ENCODE measurements at places on chromosomes 4 and X. TPM values are rescaled to one million over a fixed set of nuclear protein-coding genes. Genes with fewer than 3 reads are reported as not detected.

DNA sequence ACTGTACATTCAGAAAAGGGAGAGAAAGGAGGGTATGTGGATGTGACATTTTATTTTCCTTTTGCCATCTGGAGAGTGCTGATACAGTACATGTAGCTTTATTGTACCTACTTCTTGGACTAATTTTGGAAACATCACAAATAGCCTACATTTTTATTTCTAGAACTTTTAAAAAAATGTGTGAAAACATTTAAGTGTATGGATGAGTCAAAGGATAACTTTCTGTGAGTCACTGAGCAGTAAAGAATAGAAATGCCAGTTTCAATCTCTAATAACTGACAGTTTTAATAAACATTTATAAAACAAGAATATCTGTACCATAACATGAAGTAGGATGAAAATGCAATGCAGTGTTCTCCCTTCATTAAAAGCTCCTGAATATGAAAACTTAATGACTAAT, 374.4 kb upstream of the NWD2 start:
- DNase-seq = no peak

DNA sequence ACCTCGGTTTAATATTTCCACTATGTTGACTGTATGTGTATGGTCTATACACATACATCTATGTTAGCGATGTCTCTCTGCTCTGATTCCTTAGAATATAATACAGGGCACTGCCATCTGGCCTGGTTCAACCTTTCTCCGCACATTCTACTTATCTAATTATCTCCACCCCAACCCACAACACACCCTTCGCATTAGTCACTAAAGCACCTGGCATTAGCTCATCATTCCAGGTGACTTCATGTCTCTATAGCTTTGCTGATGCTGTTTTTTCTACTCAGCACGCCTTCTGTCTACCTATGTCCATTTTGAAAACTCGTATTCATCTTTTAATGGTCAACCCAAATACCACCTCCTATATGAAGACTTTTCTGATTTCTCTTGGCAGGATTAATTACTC, 425.2 kb upstream of the RASGEF1B start:
- DNase-seq = no peak

GRCh38 chr4:101824500-101824899, 34.0 kb downstream of the BANK1 start:
- no peak for DNase-seq

GRCh38 chr4:36551697-36552214, 270.3 kb downstream of the DTHD1 start:
- DNase-seq = no peak

GRCh38 chr4:182339221-182339641, 96.0 kb downstream of the TENM3 start:
- no peak for DNase-seq

GRCh38 chrX:97397371-97397770, 513.7 kb downstream of the RPA4 start:
- no peak for DNase-seq

MUC7 gene
- 0.11 TPM for polyA plus RNA-seq

- no peak for DNase-seq
Observed at GRCh38 chr4:74772783-74773182, 21.5 kb downstream of the BTC start.

GPR78 gene
- polyA plus RNA-seq = 0.91 TPM

BMP3 gene
- 0.11 TPM for polyA plus RNA-seq

GRCh38 chr4:108192935-108193334, 24.2 kb upstream of the LEF1 start:
- DNase-seq = no peak

GRPR gene
- 0.02 TPM for polyA plus RNA-seq

GRCh38 chrX:131792356-131792749, 230.7 kb upstream of the STK26 start:
- DNase-seq = peak; percentile 96

DNA sequence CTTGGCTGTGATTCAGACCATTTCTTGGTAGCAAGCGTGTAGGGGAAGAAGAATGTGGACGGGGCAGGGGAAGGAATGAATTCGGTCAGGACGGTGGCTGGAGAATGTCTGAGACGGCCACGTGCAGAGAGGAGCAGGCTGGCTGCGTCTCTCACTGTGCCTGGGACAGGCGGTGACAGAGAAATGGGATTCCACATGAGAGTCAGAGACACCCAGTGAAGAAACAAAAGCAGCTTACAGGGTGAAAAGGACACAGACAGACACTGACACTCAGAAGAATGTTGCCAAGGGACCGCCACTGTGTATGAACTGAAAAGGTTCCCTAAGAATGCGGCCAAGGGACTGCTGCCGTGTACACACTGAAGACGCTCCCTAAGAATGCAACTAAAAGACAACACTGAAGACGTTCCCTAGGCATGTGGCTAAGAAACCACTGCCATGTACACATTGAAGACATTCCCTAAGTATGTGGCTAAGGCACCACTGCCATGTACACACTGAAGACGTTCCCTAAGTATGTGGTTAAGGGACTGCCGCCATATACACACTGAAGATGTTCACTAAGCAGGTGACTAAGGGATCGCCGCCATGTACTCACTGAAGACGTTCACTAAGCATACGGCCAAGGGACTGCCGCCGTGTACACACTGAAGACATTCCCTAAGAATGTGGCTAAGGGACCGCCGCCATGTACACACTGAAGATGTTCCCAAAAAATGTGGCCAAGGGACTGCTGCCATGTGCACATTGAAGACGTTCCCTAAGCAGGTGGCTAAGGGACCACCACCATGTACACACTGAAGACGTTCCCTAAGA, 49.1 kb downstream of the DHRSX start:
- no peak for DNase-seq

GRCh38 chrX:19030805-19031204, 46.9 kb upstream of the PHKA2 start:
- no peak for DNase-seq

- no peak for DNase-seq
Observed at GRCh38 chr4:80921441-80921840, 109.1 kb upstream of the BMP3 start.

DNA sequence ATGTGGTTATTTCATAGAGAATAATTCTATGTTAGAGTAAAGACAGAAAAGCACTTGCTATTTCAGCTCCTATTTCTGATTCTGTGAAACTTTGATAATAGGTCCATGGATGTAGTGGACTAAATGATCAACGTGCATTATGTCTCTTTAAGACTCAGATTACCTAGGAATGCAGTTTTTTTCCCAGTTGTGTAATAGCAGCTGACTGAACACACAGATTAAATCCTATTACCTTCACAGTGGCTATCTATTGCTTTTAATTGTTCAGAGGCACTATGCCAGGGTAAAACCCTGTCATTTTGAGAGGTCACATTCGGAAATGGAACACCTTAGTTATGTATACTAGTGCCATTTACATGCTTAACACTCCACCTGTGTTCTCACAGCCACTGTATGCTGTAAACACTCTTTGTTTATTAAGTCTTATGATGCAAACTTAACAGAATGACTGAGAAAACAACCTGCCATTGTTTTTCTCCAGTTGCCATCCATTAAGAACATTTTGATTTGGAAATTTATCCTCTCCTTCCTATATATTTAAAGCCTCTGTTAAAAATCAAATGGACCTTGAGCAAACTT, 70.5 kb downstream of the HPGD start:
- no peak for DNase-seq

TEC gene
- 4.2 TPM for polyA plus RNA-seq

DNA sequence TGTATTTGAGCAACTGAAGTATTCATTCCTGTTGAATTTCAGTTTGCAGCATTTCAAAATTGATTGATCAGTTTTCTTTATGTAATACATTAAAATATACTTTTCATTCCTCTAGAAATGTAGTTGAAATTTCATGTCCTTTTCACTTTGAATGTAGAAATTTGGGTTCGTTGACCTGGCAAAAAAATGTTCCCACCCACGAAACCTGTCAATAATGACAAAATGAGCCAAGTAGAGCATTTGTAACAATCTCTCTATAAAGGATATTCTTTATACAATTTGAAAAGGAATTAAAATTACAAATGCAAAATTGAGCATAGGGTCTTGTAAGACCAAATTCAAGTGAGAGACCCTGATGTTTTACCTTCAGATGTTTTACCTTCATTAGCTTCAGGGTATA, 283.9 kb downstream of the ANKRD50 start:
- no peak for DNase-seq

DNA sequence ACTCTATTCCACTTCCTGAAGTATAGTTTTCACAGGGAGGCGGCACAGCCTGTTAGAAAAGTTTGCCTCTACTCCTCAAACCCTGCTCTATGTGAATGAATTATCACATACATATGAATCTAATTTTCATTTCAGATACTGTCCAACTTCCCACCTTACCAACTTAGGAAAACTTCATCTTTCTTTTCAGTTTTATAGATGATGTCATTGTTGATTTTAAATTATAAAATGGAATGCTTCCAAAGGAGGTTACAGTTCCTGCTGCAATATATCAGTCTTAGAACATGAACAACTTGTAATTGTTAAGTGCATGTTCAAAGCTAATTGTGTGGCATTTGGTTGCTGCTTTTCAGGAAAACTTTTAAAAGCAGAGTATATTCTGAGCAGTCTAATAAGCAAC, 92.4 kb downstream of the NEUROG2 start:
- DNase-seq = no peak

Measured in thymus (tissue), 14 donors.